H7 (cell line): ENCODE measurements at places on chromosomes 4 and X. TPM values are rescaled to one million over a fixed set of nuclear protein-coding genes. Genes with fewer than 3 reads are reported as not detected.

HTN1 gene
- total RNA-seq, result not detected in 2 replicates

CXCL11 gene
- total RNA-seq, result not detected in 2 replicates

AMOT gene
- 6.5 and 10.2 TPM in 2 replicates for total RNA-seq

GPR119 gene
- total RNA-seq, result not detected in 2 replicates

DNA sequence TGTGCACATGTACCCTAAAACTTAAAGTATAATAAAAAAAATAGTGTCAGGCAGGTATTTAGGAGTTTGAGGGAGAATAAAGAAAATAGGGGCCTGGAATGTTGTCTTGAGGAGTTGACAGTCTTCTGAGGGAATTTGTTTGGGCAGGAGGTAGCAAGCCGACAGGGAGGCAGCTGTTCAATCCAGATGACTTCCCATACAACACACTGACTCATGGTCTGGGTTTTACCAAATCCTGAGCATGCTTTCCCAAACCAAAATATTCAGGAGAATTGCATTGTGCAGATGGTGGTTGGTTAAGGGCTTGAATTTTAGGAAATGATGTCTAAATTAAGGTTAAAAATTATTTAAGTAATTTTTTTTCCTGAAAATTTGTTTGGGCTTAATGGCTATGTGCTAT lies 430.0 kb downstream of the INPP4B start:
- no peak for DNase-seq

PAGE2B gene
- total RNA-seq, result not detected in 2 replicates

RNF150 gene
- 1.1 and 1.4 TPM in 2 replicates for total RNA-seq

DNA sequence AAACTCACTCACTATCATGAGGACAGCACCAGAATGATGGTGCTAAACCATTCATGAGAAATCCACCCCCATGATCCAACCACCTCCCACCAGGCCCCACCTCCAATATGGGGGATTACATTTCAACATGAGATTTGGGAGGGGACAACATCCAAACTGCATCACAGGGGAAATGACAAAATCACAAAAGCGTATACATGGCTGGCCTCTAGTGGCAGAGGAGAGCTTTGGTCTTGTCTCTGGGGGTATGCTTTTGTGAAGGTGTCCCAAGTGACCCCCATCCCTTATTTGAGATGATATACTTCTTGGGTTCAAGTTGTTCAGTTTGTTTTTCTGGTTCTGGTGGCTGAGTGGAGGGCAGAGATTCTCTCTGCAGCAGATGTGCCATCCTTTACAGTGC lies 8.5 kb upstream of the SETD7 start:
- peak; percentile 26 for DNase-seq

DNA sequence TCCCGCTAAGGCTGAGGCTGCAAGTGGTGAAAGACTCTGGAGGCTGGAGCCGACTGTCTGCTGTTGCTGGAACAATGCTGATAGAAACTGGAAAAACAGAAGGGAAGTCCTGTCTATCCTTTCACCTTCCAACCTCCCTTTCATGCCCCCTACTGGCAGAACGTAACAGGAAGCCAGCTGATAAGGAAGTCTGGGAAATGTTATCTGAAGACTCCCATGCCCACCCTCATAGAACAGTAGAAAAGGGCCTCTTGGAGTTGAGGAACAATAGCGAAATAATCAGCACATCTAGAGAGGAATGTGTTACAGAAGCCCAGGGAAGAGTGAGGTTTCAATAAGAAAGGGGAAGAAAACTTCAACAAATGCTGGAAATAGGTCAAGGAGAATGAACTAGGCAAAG lies 117.1 kb upstream of the DKK2 start:
- peak; percentile 12 for DNase-seq

GRCh38 chr4:110675426-110675825 lies 52.5 kb upstream of the PITX2 start:
- no peak for DNase-seq

DNA sequence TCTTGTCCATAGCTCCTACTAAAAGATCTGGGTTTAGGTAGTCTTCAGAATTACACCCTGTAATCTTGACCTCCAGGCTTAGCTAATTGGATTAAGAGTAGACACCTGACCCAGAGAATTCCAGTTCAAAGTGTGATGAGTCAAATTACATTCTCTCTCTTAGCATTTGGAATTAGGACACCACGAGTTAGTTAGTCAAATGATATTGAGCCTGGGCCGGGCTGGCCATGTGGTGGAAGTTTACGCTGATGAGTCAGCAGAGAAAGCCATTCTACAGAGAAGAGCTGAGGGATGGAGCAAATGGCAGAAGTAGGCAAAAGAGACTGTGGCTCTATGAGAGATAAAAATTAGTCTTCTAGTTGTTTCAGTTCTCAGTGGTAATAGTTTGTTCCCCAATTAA lies 31.1 kb downstream of the CEP44 start:
- DNase-seq, result no peak

DNA sequence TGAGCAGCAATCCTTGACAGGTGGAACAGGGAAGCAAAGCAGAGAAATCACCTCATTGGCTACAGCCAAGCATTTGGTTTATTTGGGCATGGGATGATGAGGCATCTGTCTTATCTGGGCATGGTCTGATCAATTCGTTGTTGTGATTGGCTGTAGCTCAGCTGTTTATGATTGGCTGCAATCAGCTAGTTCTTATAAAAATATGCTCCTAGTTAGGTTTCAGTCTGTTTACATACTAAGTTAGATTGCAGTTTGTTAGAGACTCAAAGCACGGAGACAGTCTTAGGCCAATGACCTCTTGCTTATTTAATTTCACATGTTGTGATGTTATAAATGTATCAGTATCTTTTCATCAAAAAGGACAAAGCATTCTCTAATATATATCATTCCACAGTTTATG lies 312.0 kb downstream of the PDGFC start:
- DNase-seq, result no peak

DNA sequence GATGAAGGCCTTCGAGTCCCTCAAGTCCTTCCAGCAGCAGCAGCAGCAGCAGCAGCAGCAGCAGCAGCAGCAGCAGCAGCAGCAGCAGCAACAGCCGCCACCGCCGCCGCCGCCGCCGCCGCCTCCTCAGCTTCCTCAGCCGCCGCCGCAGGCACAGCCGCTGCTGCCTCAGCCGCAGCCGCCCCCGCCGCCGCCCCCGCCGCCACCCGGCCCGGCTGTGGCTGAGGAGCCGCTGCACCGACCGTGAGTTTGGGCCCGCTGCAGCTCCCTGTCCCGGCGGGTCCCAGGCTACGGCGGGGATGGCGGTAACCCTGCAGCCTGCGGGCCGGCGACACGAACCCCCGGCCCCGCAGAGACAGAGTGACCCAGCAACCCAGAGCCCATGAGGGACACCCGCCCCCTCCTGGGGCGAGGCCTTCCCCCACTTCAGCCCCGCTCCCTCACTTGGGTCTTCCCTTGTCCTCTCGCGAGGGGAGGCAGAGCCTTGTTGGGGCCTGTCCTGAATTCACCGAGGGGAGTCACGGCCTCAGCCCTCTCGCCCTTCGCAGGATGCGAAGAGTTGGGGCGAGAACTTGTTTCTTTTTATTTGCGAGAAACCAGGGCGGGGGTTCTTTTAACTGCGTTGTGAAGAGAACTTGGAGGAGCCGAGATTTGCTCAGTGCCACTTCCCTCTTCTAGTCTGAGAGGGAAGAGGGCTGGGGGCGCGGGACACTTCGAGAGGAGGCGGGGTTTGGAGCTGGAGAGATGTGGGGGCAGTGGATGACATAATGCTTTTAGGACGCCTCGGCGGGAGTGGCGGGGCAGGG lies 568 bp downstream of the HTT start:
- DNase-seq, result peak; percentile 90

GRCh38 chr4:114386637-114387233 lies 211.9 kb upstream of the UGT8 start:
- peak; percentile 15 for DNase-seq

- DNase-seq, result no peak
These were observed 305.5 kb upstream of the EMCN start for GRCh38 chr4:100823066-100823992.

- peak; percentile 15 for DNase-seq
These were observed 100.1 kb downstream of the EIF4E start for GRCh38 chr4:98828801-98829200.

DNA sequence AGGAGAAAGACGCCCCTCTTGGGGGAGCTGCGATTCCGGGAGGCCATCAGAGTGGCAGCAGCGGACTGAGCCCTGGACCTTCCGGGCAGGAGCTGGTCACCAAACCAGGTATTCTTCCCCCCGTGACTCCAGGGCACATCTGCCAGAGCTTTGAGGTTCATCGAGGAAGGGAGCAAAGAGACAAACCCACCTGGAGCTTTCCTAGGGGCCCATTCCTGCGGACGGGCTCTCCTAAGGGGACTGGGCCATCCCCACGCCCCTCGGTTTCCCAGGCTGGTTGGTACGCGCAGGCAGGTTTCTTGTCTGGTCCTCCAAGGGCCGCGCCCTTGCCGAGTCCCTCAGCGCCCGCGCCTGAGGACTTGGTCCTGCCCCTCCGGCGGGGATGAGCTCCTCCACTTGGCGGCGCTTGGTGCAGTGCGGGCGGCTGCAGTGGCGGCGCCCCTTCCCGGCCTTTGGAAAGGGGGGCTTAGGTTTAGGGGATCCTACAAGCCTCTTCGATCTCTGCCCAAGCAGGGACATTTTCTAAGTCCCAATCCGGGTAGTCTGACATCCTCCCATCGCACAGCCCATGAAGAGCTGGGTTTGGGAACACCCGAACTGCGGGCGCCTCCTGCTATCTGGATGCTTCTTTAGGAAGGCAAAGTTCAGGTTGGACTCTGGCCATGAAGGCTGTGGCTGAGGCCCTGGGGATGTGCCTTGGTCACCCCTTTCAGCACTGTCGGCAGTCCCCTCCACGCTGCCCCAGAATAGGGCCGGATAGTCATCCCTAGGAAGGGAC lies 538 bp downstream of the STBD1 start:
- peak; percentile 87 for DNase-seq

CSN1S1 gene
- not detected in 2 replicates for total RNA-seq

DNA sequence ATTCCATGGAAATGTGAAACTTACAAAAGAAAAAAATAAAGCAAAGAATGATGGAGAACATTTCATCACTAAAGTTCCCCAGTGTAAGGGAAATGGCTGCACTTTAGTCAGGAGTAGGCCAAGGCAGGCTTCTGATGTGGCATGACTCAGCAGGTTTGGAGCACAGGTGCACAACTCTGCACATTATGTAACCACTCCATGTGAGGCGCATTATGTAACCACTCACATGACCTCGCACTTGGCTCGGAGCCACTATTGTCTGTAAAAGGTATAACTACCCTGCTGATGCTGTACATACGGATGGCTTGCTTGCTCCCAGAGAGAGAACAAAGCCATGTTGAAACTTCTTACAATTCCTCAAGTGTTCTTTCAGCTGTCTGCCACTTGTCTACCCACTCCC lies 727.6 kb downstream of the TRAM1L1 start:
- DNase-seq, result no peak

GRCh38 chr4:170741856-170742255 lies 652.1 kb upstream of the AADAT start:
- DNase-seq, result no peak

- DNase-seq, result no peak
These were observed 32.6 kb downstream of the STAG2 start for GRCh38 chrX:123993904-123994635.

MAGEA10 gene
- not detected in 2 replicates for total RNA-seq

GRCh38 chr4:89413518-89413917 lies 105.9 kb upstream of the GPRIN3 start:
- no peak for DNase-seq

DNA sequence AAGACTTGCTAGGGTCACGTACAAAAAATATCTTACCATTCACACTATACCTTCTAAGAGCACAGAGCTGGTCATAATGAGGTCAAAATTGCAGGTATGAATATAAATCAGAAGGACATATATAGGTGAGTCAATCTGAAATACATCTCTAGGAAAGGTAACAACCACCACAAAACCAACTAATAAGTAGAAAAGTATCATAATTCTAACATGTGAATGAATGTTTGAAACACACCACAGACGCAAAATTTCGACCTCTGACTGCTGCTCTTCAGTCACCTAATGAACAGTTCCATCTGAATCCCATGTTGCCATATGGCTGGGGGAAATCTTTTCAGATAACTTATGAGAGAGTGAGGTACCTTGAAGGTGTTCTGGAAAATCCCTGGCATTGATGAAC lies 22.1 kb downstream of the STAP1 start:
- no peak for DNase-seq

DNA sequence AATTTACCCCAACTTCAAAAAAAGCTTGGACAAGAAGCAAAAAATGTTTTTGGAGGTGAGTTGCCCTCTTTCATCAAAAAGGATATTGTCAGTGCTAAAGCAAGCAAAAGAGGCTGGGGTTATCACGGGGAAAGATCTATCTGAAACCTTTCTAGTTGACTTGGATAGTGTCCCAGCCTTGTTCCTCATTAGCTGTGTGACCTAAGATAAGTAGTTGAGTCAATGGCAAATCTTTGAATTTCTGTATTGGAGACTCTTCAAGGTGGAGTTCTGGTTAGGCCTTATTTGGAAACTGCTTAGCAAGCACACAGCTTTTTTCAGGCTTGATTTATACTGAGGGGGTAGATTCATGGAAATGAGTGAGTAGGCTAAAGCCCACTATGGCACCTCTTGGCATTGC lies 271.6 kb downstream of the GRIA3 start:
- DNase-seq, result no peak

PITX2 gene
- total RNA-seq, result 87.1 and 92.3 TPM in 2 replicates

DNA sequence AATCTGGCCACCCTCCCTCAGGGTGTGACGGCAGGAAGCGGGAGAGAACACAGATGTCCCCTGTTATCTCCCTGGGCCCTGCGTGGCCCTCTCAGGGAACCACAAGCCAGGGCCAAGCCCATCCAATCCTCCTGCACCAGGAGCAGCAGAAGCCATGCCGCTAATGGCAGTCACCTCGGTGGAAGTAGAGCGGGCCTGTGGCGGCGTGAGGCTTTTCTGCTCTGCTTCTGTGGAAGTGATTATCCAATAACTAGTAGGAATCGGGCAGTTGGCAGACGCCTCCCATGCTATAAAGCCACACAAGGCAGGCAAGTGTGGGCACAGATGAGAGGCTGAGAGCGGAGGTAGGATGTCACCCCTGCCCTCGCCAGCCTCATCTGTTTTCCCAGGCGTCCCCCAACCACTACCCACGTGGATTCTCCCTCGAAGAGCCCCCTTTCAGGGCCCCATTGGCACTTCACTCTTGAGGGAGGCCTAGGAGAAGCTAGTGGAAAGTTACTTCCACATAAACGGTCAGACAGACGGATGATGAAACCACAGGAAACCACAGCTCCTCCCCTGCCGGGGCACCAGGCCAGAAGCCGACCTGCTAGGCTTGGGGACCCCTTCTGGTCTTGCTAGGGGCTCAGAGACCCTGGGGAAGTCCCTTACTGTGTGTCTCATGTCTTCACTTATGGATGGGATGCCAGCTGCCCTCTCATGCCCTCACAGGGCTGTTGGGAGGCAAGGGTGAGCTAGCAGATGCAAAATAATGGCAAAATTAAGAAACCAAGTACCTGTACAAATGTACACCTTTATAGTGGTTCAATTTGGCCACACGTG lies 18.8 kb upstream of the TMSB4X start:
- no peak for DNase-seq

RAB40A gene
- total RNA-seq, result 0.10 and 0.52 TPM in 2 replicates

GRCh38 chrX:133633162-133633561 lies 217.9 kb upstream of the GPC4 start:
- DNase-seq, result no peak

GRCh38 chr4:172989984-172990820 lies 178.4 kb upstream of the GALNT7 start:
- no peak for DNase-seq
